Stimulated activated CD4-positive, alpha-beta T cell treated with anti-CD3 and anti-CD28 coated beads, Interleukin-15, amount 100 ng/mL, for 24 hours (primary cell): ENCODE measurements at places on chromosomes 7 and 10.

DNA sequence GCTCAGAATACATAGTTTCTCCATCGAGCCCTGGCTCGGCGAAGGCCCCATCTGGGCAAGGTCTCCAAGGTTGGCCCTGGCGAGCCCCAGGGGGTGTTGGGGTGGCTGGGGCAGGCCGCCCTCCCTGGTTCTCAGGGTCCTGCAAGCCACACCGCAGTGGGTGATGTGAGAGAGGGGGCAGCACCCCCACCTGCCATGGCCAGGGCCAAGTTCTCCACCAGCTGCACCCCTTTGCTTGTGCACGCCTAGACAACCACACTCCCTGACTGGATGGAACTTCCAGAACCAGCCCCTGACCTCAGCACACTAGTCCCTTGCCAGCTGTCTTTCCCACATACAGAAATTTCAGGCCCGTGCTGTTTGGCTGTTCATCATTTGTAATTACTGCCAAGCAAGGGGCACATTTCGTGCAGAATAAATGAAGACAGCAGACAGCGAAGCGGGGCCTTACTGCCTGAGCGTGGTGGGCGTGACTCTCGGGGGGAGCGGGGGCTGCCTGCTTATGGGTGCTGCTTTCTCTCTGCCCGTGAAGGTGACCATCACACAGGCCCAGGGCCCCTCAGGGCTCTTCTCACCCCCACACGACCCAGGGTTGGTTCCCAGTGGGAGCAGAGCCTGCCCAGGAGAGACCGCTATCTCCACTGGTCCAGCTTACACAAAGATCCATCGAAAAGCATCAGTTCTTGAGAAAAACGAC is 85.9 kb downstream of the ADARB2 start:
- no peak for DNase-seq

DNA sequence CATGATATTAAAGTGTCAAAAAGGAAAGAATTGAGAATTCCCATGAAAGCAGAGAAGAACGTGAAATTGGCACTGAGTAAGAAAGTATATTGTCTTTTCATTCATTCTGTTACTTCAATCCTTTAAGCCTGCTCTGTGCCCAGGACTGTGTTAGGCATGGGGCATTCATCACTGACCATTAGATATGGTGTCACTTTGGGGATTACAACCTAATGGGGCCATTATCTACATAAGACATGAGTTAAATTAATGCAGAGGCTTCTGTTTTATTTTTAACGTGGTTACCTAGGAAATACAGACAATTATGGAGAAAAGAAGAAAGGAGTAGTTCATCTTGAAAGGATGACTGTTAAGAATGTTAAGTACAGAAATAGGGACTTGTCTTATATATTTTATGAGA is 163.5 kb upstream of the LRGUK start:
- no peak for DNase-seq

DNA sequence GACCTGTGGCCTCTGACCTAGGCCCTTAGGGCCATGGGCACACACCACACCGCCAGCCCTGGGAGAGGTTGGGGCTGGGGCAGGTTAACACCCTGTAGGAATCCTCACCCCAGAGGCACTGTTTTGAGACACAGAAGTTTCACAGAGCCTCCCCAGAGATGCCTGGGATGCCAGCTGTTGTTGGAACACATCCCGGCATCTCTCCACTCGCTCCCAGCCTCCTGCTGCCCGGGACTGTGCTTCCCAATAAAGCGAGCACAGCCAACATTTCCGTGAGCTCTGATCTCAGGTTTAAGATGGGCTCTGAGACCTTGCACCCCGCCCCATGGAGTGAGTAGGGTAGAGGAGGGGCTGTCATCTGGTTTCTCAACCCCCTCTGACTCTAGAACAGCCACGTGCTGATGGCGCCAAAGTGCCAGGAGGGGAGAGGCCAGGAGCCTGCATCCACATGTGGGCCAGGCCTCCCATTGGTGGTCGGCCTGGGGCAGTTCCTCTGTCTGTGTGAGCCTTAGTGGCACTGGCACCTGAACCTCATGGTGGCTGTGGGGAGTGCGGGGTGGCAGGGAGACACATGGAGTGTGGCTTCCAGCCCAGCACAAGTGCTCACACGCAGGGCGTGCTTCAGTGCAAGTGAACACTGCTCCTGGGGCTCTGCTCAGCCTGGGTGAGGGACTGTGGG is 54.7 kb downstream of the RASGEF1A start:
- DNase-seq: no peak

DNA sequence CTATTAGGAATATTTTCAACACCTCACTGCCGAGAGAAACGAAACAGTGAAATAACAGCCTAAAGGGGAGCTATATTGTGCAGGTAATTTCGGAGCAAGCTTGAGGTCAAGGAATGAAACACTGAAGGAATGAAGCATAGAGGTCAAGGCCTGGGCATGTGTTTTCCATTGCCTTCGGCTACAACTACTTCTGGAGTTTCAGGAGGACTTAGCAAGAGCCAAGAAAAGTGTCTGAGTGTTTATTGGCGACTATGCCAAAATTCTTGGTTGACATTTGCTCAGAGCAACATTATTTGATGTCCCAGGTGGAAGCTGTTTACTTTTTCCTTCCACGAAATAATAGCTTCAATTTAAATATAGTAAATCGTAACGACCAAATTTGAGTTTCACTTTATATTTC is 89.6 kb upstream of the IFRD1 start:
- DNase-seq: no peak

- DNase-seq: no peak
Measured at GRCh38 chr7:116980354-116980753, 27.1 kb downstream of the ST7 start.

- no peak for DNase-seq
Measured at GRCh38 chr10:106973288-106973687, 191.2 kb downstream of the SORCS1 start.

GRCh38 chr7:17444673-17445072 is 146.2 kb downstream of the AHR start:
- DNase-seq: no peak

DNA sequence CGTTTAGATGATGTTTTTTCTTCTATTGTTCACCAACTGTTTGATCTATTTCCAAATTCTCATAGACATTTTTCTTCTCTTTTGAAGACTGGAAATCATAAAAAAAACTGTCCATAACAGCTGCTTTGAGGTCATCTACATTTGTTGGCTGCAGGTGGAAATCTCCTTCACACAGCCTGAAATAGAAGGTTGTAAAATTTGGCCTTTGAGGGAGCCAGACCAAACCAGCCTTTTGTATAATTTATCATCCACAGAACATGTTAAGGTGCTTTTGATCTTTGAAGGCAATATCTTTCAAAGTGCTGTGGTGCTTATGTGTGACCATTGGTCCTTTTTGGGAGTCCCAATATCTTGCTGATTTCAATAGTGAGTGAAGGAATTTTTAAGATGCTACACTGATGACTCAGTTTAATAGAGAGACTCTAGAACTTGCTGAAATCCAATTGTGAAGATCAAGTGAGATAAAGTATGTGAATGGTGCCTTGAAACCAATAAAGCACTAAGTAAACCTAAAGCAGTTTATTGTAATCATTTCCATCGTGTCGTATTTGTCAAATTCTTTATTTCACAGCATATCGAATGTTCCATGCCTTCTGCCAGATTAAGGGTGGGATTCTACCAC is 5.4 kb downstream of the FERD3L start:
- DNase-seq: no peak
